Stimulated activated CD8-positive, alpha-beta memory T cell treated with anti-CD3 and anti-CD28 coated beads, Interleukin-4, amount 100 ng/mL, for 24 hours (primary cell): ENCODE measurements at places on chromosomes 12 and 14.
A peak's percentile ranks its signal among the peaks of the same experiment; 100 is the strongest.

GRCh38 chr12:16021676-16022075 is 110.5 kb downstream of the DERA start:
- DNase-seq: no peak

- DNase-seq: no peak
Observed at GRCh38 chr12:12474471-12474928, 88.2 kb downstream of the DUSP16 start.

DNA sequence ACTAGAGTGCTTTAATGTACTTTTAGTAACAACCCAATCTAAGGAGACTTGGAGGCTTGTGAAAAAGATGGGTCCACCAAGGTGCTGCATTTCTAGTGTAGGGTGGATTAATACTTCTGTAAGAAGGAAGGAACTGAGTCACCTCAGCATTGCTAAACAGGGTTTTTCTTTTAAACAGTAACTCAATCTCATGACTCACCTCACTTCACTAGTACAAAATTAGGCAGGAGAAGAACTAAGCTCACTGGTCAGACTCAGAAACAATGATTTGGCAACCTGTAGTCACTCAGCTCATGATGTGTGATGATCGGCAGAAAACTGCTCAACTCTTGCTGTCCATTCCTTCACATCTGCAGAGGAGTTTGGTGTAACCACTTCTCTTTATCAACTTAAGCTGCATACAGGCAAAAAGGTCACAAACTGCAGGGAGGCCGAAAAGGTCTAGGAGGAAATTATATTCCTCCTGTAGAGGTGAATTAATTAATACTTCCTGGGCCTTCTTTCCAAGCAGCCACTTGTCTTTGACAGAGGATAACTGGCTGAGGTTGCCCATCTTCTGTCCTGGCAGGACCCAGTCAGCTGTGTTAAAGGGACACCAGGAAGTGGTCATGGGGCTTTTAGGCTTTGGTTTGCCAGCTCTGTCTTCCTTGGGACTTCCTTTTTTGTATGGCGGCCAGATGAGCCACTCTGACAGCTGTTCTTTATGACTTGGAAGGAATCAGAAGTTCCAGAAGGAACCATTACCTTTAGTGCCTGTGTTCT is 466.9 kb downstream of the FUT8 start:
- no peak for DNase-seq

DNA sequence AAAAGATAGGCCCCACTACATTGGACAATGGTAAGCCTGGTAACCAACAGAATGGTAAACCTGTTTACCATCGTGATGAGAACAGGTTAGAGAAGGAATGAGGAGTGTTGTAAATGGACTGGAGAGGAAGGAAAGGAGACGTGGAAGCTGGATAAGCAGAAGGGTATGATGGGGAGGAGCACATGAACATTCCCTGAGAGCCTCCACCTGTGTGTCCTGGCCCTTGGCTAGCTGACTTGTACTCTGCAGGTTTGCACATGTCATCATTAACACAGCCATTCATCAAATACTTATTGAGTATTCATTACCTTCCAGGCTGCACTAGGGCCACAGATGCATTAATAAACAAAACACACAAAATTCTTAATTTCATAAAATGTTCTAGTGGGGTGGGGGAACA is 4.3 kb upstream of the IL26 start:
- DNase-seq: no peak

- no peak for DNase-seq
Observed at GRCh38 chr12:112252184-112252583, 126.8 kb downstream of the TRAFD1 start.

- DNase-seq: no peak
Observed at GRCh38 chr14:20986811-20987210, 3.0 kb upstream of the METTL17 start.

DNA sequence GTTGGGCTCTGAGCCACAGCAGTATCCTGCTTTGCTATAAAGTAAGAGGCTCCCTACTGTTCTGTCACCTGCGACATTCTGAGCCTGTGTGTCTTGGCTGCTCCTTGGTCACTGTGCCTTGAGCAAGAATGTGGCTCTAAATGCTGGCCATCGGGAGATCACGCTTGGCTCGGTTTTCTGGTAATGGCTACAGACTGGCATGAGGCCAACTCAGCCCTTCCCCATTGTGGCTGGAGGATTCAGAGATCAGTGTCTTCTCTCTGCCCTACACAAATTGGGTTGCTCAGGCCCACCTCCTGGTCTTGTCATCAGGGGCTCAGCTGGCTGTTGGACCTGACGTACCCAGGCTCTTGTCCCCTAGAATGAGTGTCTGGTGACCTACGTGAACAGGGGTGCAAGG is 94.5 kb downstream of the PLXNC1 start:
- DNase-seq: no peak

- DNase-seq: no peak
Observed at GRCh38 chr12:70330158-70330557, 35.9 kb upstream of the KCNMB4 start.

DNA sequence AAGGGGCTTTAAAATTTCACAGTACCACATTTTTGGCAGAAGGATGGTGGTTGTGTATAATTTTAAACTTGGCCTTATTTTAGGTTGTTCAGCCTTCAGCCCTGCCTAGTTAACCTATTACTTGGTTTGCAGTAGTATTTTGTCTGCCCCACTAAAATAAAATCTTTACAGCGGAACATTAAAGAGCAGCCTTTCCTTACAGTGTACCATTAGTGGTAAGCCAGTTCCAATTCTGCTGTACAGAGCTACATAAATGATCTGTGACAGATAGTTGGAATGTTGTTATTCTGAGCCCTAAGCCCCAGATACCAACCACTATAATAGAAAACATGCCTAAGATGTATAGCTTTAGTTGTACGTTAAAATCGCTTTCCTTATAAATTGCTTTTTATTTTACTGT is 56.2 kb downstream of the SLC38A6 start:
- DNase-seq: no peak

DNA sequence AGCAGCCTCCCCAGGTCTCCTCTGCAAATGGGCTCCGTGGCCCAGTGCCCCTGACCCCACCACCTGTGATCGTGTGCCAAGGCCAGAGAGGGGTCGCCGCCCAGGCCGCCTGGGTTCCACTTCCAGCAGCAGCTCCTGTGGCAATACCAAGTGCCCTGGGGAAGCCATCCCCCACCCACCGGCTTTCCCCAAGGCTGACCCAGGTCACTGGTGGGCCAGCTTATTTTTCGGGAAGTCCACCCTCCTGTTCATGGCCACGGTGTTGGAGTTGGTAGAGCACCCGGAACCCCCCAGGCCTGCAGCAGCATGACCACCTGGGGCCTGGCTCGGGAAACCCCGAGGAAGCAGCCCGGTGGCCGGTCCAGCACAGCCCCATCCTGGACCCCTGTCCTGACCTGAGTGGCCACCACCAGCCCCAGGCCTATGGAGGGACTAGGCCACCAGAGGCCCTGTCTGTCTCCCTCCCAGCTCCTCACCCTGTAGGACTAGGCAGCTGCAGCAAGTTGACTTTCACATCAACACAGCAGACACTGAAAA is 40.8 kb upstream of the OASL start:
- no peak for DNase-seq

- peak; percentile 33 for DNase-seq
Observed at GRCh38 chr12:43835656-43836474, at the start of gene TMEM117. Gene TMEM117, plus strand, starts transcription at chr12:43836081.

GRCh38 chr12:107436836-107437235 is 248.8 kb upstream of the PWP1 start:
- no peak for DNase-seq

DNA sequence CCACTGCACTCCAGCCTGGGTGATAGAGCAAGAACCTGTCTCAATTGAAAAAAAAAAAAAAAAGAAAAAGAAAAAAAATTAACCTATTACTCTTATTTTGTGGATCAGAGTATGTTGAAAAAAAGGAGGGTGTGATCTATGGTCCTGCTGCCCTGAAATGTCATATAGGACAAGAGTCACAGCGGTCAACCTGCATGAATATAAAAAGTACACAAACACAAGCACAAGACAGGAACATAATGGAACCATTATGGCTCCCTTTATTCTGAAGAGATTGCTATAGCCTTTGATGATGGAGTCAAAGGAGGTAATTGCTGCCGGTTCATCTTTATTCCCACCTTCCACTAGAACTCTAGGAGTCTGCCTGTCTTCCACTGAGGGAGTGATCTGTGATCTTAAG is 96.9 kb downstream of the NTN4 start:
- no peak for DNase-seq

- no peak for DNase-seq
Observed at GRCh38 chr12:727321-727720, 25.1 kb upstream of the WNK1 start.

DNA sequence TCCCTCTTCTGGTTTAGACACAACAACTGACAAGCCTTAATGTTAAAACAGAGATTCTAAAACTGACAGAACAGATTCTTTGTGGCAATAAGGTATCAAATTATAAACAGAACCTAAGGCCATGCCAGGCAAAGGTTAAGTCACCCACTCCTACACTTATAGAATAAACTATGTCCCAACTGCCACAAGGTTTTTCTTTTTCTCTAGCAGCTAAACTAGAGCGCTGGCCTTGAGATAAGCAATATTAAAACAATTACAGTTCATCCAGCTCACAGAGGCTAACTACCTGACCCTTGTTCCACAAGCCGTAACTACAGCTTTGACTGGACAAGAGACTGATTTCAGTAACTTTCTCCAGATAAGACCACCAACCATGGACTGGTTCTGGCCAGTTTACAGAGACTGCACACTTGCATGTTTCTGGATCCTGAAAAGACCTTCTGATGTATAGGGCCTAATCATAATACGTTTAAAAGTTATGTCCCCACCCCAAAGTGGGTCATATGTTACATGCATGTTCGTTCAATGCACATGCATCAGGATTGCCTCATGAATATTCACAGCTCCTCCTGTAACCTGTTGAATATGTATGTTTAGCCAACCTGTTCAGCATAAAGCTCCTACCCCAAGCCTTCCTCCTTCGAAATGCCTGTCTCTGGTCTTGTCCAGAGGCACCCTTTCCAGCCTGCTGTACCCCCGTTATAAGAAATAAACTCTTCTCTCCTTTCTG is 61.9 kb upstream of the VASH1 start:
- DNase-seq: no peak

DNA sequence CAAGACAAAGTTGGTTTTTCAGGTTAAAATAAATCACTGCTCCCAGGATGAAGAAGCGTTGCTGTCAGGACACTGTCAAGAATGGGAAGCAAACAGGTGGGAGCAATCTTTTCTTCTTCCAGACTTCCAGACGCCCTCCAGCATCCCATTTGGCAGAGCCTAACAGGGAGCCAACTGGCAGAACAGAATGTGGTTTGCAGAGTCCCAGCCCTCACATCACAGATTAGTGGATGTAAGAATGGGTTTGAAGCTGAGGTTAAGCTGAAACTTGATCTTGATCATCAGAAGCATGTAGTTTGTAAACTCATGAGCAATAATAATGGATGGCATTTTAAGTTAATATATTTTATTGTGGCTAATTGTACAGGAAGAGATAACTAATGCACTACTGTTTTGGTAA is 636.4 kb downstream of the SLC6A15 start:
- DNase-seq: no peak

- no peak for DNase-seq
Observed at GRCh38 chr14:50379563-50379962, 17.1 kb downstream of the CDKL1 start.

GRCh38 chr12:30985814-30986452 is 59.4 kb downstream of the TSPAN11 start:
- no peak for DNase-seq

- no peak for DNase-seq
Observed at GRCh38 chr12:29754235-29755189, 29.2 kb downstream of the TMTC1 start.

GRCh38 chr14:39704594-39704993 is 272.4 kb upstream of the FBXO33 start:
- no peak for DNase-seq

DNA sequence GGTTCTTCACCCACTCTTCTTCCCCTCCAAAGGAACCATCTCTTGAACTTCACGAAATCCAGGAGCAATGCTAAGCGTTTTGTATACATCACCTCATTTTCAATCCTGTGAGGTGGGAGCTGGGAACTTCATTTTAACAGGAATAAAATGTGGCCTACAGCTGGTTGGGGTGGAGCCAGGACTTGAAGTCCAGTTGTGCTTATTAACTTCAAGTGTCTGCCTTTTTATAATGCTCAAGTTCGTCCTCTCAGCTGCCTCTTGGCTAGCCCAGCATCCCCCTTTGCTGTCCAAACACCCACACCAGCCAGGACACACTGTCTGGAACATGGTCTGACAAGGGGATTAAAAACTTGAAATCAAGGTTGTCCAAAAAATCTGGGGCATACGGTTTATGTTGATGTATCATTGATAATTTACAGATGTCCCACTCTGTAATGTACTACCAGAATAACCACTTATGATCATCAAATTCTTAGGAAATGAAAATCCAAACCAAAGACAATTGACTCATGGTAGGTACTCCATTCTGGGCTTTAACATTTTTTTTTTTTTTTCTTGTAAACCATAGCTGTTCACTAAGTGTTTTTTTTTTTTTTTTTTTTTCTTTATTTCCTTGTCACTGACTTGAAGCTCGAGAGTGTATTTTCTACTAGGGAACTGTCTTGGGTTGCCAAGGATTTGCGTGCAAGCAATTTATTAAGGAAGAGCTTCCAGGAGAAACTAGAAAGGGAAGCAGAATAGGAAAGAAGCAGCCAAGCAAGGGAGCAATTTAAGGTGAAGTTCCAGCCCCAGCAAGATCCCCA is 252.3 kb downstream of the EFCAB11 start:
- no peak for DNase-seq

DNA sequence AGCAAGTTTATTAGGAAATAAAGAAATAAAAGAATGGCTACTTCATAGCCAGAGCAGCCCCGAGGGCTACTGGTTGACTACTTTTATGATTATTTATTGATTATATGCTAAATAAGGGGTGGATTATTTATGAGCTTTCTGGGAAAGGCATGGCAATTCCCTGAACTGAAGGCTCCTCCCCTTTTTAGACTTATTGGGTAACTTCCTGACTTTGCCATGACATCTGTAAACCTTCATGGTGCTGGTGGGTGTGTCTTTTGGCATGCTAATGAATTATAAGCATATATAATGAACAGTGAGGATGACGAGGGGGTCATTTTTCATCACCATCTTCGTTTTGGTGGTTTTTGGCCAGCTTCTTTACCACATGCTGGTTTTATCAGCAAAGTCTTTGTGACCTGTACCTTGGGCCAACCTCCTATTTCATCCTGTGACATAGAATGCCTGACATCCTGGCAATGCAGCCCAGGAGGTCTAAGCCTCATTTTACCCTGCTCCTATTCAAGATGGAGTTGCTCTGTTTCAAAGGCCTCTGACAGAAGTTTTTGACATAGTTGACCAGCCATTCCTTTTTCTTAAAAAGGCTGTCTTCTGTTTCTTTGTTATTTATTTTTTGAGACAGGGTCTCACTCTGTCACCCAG is 11.1 kb upstream of the PTGES3 start:
- DNase-seq: no peak

GRCh38 chr14:97280526-97280925 is 483.3 kb downstream of the VRK1 start:
- DNase-seq: no peak

- no peak for DNase-seq
Observed at GRCh38 chr14:68397371-68397811, 395.5 kb downstream of the ZFP36L1 start.

GRCh38 chr14:21059842-21060613 is 2.4 kb downstream of the RNASE8 start:
- DNase-seq: no peak
